GM04504 (cell line): ENCODE measurements at places on chromosomes 1 and 21.
A peak's percentile ranks its signal among the peaks of the same experiment; 100 is the strongest.

- no peak for DNase-seq
These were observed 271.9 kb downstream of the HHAT start for GRCh38 chr1:210600421-210601159.

GRCh38 chr1:77797991-77798390 lies 18.5 kb downstream of the MIGA1 start:
- no peak for DNase-seq

DNA sequence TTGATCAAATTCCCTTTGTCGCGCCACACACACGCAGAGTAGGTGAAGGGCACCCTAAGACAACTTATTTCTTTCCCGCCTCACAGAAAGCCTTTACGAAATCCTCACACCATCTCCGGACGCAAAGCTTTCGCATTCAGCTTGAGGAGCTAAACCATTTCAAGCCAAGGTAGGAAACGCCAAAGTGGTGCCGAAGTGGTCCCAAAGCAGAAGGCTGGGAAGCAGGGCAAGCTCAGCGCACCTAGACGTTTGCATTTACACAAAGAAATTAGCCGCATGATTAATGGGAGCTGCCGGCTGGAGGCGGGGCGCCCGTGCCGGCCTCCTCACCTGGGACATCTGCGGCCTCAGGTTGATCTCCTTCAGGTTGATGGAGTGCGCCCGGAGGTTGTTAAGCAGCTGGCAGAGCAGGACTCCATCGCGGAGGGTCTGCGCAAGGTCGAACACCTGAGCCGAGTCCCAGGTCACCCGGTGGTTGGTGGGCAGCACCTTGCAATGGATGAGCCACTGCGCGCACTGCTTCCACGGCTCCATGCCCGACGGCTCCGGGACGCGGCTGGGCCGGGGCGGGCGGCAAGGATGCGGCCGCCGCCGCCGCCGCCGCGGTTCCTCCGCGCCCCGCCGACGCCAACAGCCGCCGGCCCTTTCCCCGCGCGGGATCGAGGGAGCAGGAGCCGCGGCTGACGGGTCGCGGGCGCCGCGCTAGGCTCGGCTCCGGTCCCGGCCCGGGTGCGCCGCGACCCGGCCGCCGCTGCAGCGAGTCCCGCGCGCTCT lies 457 bp downstream of the VAV3 start:
- DNase-seq, result no peak

DNA sequence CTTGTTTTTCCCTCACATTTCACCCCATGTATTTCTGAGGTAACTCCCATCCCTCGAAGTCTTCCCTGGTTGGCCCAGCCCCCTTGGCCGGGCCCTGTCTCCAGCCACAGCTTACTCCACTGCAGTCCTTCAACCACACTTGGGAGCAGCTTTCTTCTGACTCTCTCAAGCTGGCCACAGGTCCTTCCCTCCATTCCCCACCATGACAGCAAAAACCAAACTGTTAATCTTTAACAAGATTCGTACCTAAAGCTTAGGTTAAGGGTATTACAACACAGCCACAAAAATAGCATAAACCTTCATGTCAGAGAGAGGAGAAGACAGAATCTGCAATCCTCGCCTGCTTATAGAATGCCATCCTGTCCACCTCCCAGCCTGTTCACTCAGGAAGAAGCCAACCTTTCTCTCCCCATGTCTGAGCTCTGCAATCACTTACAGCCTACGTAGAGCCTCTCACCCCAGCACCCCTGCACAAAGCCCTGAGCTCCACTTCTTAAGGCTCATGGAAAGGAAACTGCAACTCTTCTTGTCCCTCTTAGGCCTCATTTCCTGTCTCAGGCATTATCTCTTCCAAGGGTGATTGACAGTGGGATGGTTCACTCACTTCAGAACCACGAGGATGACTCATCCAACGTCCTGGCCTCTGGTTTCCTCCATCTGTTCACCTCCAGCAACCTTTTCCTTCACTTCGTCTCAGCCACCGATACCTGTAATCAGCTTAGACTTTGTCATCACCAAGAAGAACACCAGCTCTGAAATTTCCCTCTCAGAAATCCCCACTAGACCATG lies 72.8 kb downstream of the CD2 start:
- no peak for DNase-seq

- DNase-seq, result peak; percentile 15
These were observed 37.2 kb downstream of the WNT4 start for GRCh38 chr1:22105611-22106207.

DNA sequence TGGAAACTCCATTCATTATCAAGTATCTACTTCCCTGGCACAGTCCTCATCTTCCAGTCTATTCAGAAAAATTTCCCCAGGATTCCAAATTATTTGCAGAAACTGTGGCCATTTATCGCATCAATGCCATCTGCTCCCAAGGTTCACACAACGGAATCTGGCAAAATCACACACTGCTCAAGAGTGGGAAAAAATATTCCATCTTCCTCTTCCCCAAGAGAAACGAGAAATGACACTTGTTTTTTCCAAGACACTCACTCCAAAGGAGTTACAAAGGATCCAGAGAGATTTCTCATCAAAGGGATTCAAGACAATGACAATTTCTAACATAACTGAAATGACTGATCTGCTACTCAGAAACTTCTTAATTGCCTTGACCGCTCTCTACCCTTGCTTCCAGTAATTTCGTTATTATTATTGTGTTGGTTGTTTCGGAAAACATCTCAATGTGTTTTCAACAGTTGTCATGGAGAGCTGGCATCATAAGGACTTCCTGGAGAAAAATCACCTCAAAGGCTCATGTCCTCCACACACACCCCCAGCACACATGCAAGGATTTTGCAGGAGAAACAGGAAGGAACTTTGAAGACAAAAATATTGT lies 128.0 kb downstream of the PSMG1 start:
- DNase-seq, result no peak

GRCh38 chr1:180632326-180633056 lies 669 bp downstream of the XPR1 start:
- DNase-seq, result no peak

DNA sequence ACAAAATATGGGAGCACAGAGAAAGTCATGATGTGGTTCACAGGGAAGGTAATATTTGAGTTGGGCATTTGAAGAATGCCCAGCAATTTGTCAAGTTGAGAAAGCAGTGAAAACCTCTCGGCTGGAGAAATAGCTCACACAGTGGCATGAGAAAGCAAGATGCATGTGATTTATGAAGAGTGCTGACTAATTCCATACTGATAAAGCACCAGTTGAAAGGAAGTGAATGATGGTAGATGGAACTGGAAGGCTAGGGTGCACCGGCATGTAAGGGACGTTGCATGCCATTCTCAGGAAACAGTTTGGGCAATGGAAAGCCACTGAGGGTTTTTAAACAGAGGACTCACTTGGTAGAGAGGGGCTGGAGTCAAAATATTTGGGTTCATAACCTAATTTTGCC lies 53.5 kb upstream of the MTF2 start:
- no peak for DNase-seq

GRCh38 chr1:164685266-164686035 lies 126.5 kb downstream of the PBX1 start:
- DNase-seq, result no peak
